Substantia nigra (tissue), 51 donors: ENCODE measurements at places on chromosomes 1 and 21.

DNA sequence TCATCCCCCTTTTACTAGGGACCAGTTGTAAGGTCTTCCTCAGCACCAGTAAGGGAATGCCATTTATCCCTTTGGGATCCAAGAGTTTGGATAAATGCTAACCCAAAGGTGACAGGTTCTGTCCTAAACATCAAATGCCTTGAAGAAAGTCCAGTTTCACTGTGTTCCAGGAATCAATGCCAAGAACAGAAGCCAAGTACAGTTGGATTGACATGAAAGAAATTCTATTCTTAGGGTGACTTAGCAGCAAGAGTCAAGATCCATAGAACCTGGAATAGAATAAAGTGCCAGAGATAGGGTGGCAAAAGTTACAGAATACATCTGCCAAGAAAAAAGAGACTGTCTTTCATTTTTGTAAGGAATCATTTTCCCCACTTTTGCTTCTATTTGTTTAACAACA, 94.9 kb upstream of the ADAMTS5 start:
- DNase-seq: no peak

GRCh38 chr21:44456915-44457736, 1.8 kb downstream of the LRRC3 start:
- no peak for DNase-seq

- DNase-seq: no peak
Observed at GRCh38 chr1:44698138-44698537, 23.6 kb downstream of the ARMH1 start.

DNA sequence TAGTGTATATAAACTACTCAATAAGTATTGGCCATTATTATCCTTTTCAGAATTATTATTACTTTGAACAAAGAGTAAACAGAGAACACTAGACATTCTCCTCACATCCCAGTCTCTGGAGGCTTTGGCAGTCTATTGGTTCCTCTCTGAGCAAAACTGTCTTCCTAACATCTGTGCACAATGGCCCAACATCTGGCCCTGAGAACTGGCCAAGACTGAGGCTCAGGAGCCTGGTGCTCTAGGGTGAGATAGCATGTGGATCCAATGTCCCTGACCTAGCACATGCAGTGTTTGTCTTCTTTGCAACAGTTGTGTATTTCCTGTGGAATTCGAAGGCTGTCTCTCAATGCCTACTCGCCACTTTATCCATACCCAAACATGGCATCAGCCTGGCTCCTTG, 313.2 kb upstream of the KAZN start:
- DNase-seq: no peak

- no peak for DNase-seq
Observed at GRCh38 chr1:89973471-89974127, 21.3 kb upstream of the ZNF326 start.
